Lung (tissue), 17 donors: ENCODE measurements at places on chromosomes 1 and 21. TPM values are rescaled to one million over a fixed set of nuclear protein-coding genes. Genes with fewer than 3 reads are reported as not detected.

DNA sequence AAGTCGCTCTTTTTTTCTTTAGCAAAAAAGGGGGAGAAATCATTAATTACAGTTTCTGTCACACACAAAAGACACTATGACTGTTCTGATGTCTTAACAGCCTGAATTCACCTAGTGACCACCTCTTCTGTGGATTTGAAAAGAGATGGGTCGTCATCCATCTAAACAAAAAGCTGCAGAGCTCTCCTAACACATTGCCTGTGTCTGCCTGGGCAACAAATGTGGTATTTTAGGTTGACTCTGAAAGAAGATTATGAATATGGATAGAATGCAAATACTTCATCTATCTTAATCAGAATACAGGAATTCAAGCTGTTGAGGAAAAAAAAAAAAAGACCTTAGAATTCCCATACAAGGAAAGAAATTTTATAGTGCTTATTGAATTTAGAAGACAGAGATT is 304.4 kb upstream of the ADGRL2 start:
- H3K27me3 ChIP-seq, result no peaks in the 10 kb centered on the region
- no peak for DNase-seq
- H3K36me3 ChIP-seq, result no peaks in the 10 kb centered on the region
- no peak overlapping the region for H3K4me3 ChIP-seq

GRCh38 chr21:37525810-37526209 is 159.2 kb downstream of the DYRK1A start:
- no peaks in the 10 kb centered on the region for H3K27me3 ChIP-seq
- H3K27ac ChIP-seq, result no peak overlapping the region
- no peak for DNase-seq
- H3K4me1 ChIP-seq, result no peaks in the 10 kb centered on the region

DNA sequence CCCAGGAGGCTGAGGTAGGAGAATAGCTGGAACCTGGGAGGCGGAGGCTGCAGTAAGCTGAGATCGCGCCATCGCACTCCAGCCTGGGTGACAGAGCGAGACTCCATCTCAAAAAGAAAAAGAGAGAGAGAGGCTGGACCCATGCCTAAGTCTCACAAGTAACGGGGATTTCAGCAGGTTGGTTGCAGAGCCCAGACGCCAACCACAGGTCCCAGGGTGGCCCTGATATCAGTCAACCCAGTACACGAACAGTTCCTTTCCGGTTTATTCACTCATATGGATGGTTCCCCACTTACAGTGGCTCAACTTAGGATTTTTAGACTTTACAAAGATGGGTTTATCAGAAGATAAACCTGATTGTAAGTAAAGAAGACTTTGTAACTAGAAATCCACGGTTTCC is 40.9 kb downstream of the CLSTN1 start:
- no peak for DNase-seq
- no peaks in the 10 kb centered on the region for H3K27me3 ChIP-seq
- H3K4me1 ChIP-seq, result no peaks in the 10 kb centered on the region

KRTAP7-1 gene
- not detected for total RNA-seq

C1orf87 gene
- total RNA-seq, result 10.4 TPM

FCRL6 gene
- 0.64 TPM for total RNA-seq

KCNA3 gene
- total RNA-seq, result 5.4 TPM
